ENCODE measurements at places on chromosomes 6 and 20.

DNA sequence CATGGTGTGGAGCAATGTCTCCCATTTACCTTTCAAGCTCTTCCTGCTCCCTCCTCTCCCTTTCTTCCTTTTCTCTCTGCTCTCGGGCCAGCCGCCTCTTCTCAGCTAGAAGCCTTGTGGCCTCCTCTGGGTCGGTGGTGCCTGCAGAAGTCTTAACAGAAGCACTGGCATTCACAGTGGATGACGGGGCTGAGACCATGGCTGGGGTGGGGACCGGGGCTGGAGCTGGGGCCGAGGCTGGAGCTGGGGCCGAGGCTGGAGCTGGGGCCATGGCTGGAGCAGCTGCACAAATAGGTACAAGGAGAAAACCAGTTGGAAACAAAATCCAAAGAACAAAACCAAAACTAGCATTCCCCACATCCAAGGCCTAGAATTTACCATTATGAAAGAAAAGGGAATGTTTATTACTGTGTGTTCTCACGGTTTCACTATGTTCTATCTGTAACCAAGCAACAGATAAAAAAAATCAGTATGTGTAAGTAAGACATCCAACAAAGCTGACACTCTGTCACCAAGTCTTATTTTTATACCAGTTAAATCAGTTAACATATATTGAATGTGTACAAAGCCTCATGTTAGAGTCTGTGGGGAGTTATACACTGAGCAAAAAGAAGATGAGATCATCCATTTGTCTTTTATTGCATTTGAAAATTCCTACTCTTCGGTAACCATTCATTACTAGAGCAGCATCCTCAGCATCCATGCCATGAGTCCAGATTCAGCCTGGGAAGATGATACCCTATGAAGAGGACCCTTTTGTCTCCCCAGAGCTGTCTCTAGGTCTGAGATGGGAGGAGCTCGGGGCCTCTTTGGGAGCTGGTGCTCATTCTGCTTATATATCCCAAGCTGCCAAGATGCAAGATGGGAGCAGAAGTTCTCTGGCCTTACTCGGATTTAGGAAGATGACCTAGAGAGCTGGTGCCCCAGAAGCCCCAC is 73.0 kb upstream of the BCLAF1 start:
- DNase-seq, result no peak

- DNase-seq, result no peak
Observed at GRCh38 chr6:163741743-163742363, 327.3 kb downstream of the QKI start.

DNA sequence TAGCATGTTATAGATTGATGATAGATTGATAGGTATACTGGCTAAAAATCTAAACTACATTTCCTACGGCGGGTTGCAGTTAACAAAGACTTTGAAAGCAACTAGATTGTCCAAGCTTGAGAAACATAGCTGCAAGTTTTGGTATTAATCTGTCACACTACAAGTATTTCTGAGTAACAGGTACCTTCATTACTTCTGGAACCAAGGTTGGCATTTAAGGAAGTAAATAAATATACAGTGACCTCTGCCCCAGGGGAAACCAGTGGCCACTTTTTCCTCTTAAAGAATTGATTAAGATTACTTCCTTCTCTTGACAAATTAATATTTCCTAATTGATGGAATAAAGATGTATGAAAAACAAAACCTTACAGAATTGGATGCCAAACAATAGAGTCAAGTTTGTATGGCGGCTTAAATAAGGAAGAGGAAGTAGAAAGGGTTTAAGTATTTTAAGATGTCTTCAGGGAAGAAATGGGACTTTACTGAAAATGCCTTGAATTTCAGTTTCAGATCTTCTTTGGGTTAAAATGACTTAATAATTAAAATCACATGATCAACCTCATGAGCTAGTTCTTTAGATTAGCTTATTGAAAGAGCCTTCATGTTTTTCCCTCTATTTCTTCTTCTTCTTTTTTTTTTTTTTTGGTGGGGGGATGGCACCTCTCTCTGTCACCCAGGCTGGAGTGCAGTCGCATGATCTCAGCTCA is 132.8 kb downstream of the DOK5 start:
- DNase-seq, result no peak

DNA sequence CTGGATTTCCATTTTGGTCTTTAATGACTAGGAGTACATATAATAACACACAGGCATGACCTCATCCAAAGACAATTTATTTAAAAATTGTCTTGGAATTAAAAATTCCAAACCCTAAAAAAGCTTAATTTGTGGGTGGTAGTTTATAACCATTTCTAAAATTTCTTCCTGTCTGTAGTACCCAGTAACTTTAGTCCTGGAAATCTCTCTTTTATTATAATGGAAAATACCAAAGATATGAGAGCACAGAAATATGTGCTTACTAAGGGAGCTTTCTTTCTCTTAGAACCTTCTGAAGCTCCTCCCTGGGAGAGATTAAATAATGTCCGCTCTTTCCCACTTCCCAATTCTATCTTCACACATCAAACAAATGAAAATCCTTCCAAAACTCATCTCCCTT is 70.5 kb upstream of the PRL start:
- no peak for DNase-seq

DNA sequence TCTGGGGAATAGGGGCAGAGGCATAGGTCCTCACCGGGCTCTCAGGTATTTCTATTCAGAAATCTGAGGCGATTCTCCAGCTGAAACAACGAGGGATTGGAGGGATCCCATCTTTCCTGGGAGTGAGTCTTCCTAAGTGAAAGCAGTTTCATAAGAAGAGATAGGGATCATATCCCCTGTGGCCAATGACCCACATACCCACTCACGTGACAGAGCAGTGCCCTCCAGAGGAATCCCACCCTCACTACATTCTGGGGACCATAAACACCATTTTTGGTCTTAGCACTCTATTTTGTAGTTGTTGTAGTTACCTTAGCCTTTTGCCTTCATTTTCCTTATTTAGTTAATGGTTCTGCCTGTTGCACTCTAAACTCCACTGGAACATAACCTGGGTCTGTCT is 121.1 kb downstream of the GPR63 start:
- DNase-seq, result no peak

GRCh38 chr20:12941025-12941424 is 67.7 kb upstream of the SPTLC3 start:
- DNase-seq, result no peak

GRCh38 chr6:165967810-165968407 is 199.7 kb downstream of the TBXT start:
- DNase-seq, result no peak

- no peak for DNase-seq
Observed at GRCh38 chr6:169975701-169976100, 224.3 kb downstream of the ERMARD start.

DNA sequence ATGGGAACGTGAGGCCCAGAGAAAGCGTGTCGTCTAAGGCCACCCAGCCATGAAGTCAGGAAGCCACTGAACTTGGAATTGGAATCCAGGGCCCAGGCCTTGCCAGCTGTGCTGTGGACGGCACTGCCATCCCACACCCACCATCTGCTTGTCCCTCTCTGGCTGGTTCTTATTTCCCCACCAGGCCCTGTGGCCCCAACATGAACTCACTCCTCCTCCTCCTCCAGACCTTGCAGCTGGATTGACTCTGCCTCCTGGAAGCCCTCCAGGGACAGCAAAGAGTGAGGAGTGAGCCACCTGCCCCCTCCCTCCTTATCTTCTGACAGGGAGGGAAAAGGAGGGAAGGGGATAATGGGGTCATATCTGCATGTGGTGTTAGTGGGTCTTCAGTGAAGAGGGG is 16.0 kb upstream of the IP6K3 start:
- DNase-seq, result no peak

GRCh38 chr6:40585223-40585622 is 1.9 kb downstream of the LRFN2 start:
- no peak for DNase-seq

DNA sequence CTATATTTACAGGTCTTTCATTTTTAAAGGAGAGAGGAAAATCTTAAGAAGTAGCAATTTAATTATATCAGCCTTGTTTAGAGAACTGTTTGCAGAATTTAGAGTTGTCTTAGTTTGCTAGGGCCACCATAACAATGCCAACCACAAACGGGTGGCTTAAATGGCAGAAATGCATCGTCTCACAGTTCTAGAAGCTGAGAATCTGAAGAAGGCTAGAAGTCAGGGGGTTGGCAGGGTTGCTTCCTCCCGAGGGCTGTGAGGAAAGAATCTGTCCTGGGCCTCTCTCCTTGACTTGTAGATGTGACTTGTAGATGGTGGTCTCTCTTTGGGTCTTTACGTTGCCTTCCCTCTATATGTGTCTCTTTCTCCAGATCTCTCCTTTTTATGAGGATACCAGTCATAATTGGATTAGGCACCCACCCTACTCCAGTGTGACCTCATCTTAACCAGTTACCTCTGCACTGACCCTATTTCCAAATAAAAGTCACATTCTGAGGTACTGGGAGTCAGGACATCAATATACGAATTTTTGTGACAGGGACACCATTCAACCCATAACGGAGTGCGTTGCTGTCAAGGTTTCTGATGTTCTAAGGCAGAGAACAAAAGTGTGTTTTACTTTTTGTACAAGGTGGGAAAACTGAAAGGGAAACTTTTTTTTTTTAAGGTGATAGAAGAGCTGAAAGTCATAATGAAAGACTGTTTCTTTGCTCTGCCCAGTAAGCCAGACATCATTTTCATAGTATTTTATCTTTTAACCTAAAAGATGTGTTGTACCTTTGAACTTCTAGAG is 84.4 kb downstream of the SAMD3 start:
- DNase-seq, result no peak

GRCh38 chr20:9483131-9483530 is 31.3 kb upstream of the LAMP5 start:
- no peak for DNase-seq

GRCh38 chr20:33594743-33595142 is 67.4 kb upstream of the C20orf144 start:
- no peak for DNase-seq

- DNase-seq, result no peak
Observed at GRCh38 chr6:127403636-127404035, 55.6 kb downstream of the KIAA0408 start.

DNA sequence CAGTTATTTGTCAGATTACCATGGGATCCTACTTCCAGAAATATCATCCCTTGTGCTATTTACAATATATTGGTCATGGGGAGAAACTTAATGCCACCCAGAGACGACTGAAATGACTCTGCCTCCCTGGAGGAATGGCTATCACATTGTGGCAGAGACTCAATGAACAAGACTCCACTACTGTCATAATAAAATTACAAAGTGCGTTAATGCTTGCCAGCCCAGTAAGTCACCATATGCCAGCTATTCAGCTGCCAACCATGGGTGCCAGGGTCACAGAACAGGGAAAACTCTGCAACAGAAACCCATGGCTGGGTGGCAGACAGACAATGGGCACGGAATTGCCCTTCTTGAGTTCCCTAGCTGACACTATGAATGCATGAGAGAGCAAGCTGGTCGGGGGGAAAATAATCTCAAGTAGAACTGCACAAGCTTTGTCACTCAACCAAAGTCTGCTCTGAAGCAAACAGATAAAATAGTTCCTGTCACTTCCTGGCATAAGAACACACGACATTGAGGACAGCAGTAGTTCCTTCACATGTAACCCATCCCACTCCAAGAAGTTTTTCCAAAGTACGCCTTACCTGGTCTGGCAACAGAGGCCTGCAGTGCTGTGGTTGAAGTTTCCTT is 32.1 kb downstream of the TP53INP2 start:
- DNase-seq, result no peak
